ENCODE measurements at places on chromosomes 5 and 9.

DNA sequence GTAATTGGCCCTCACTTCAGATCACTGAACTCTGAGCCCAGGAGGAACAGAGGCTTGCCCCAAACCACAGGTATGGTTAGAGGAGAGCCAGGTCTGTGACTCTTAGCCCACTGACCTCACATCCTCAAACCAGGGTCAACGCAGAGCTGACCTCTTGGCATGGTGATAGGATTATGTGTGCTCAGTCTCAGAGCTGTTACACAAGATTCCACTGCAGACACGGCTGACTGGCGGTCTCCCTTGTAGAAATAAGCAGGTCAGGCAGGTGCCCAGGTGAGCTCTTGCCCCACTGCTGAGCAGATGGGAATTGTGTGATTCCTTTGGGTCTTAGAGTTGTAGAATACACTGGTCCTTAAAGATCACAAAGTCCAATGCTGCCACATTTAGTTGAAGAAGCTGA is 66.0 kb upstream of the PITX1 start:
- no peak for DNase-seq

- peak; percentile 96 for DNase-seq
Observed at GRCh38 chr9:137411645-137412380, 11.1 kb downstream of the EXD3 start.

- no peak for DNase-seq
Observed at GRCh38 chr9:68941780-68942459, 72.0 kb downstream of the PRKACG start.

GRCh38 chr5:108898707-108899106 is 151.0 kb downstream of the FER start:
- peak; percentile 8 for DNase-seq

- DNase-seq: no peak
Observed at GRCh38 chr5:157286761-157287211, 20.9 kb downstream of the CYFIP2 start.

GRCh38 chr9:121797081-121797480 is 145.6 kb downstream of the DAB2IP start:
- no peak for DNase-seq

GRCh38 chr9:107894572-107895261 is 405.1 kb upstream of the KLF4 start:
- peak; percentile 90 for DNase-seq

DNA sequence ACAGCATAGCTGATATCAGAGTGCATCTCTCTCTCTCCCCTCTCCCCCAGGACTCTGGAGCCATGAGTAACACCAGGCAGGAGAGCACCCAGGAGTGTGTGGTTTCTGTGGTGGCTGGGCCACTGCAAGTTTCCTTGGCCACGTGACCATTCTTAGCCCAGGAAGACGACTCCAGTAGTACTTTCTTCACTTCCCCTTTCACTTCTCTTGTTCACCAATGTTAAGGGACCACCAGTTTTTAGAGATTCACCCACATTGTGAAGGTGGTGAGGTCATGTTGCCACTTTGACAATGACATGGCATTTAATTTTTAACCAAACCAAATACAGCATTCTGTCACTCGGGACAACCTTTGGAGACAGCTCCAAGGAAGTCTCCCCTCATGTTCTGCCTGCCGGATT is 17.9 kb upstream of the DAPK1 start:
- peak; percentile 8 for DNase-seq

DNA sequence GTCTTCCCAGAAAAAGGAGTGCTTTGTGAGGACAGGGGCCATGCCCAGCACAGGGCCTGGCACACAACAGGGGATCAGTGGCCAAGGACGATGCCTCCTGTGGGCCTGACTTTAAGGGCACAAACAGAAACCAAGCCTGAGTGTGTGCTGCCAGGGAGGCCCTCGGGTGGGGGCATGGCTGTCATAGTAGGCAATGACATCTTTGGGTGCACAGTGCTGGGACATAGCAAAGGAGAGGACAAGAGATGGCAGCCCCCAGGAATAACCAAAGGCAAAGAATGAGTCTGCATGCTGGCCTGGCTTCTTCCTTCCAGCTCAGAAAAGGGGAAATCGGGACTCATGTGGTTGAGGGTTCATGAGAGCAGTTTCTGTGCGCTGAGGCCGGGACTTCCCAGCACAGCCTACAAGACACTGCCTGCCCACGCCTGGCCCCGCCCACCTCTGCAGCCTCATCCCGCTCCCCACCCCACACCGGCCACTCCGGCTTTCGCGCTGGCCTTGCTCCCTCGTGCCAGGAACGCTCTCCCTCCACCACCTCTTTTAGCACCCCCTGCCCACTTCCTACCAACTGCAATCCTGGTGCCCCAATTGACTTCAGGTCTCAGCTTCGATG is 13.8 kb upstream of the LHX2 start:
- DNase-seq: peak; percentile 13

GRCh38 chr5:73938938-73939320 is 312.9 kb downstream of the ARHGEF28 start:
- DNase-seq: no peak

- DNase-seq: no peak
Observed at GRCh38 chr9:129321286-129322021, 143.4 kb upstream of the IER5L start.

DNA sequence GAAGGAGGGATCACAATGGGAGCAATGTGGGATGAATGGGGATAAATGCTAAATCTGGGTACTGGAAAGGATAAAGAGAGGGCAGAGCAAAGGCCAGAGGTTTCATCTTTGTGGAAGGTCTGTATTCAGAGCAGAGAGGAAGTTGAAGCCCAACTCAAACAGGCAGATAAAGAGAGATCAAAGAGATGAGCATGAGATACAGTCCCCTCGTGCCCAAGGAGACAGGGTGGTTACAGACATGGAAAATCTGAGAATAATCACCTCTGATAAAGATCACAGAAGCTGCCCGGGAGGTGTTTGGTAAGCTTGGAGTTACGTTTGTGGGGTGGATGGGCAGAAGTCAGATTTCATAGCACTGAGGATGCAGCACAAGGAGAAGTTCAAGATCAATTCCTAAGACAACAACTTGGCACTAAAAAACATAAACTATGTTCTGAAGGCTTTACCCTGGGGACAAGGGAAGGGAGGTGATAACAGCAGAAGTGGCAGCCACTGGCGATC is 459 bp upstream of the ERAP2 start:
- DNase-seq: no peak

GRCh38 chr9:106478727-106479126 is 384.2 kb upstream of the ZNF462 start:
- DNase-seq: no peak

GRCh38 chr5:67187006-67187715 is 9.4 kb downstream of the CD180 start:
- DNase-seq: no peak

DNA sequence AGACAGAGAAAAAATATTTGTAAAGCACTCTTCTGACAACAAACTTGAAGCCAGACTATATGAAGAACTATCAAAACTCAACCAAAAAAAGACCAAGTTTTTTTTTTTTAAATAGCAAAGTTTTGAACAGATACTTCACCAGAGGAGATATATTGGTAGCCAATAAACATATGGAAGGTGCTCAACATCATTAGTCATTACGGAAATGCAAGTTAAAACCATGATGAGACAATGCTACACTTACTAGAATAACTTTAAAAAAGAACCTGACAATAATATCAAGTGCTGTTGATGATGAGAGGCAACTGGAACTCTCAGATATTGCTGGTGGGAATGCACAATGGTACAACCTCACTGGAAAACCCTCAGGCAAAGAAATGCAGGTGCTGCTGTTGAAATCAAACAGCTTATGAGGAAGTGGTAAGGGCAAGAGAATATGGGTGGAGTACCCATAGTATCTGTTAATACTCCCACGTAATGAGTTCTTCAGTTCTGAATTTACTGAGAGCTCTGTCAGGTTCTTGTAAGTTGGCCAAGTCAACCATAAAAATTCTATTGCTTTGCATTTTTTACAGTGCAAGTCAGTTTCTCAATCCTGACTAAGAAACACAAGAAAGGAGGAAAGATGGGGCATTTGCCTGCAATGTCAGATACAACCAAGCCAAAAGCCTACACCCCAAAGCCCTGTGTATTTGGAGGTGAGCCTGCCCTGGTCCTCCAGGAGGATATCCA is 87.3 kb upstream of the GNAQ start:
- DNase-seq: peak; percentile 60

DNA sequence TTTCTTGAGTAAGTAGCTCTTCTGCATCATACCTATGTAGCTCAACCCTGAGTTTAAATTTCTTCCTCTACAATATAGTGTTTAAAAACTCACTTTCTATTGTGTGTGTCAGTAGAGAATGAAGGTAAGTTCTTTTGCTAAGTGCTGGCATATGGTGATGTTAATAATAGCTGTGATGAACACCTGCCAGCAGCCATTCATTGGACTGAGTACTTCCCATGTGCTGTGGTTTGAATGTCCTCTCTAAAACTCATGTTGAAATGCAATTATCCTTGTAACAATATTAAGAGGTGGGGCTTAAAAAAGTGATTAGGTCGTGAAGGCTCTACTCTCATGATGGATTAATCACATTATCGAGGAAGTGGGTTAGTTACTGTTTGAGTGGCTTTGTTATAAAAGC is 645.2 kb upstream of the RGMB start:
- no peak for DNase-seq

GRCh38 chr9:113659039-113659438 is 195.5 kb downstream of the RGS3 start:
- DNase-seq: no peak

- no peak for DNase-seq
Observed at GRCh38 chr9:93600504-93600903, 24.1 kb downstream of the PHF2 start.

GRCh38 chr5:178533136-178533535 is 57.1 kb downstream of the COL23A1 start:
- DNase-seq: no peak

DNA sequence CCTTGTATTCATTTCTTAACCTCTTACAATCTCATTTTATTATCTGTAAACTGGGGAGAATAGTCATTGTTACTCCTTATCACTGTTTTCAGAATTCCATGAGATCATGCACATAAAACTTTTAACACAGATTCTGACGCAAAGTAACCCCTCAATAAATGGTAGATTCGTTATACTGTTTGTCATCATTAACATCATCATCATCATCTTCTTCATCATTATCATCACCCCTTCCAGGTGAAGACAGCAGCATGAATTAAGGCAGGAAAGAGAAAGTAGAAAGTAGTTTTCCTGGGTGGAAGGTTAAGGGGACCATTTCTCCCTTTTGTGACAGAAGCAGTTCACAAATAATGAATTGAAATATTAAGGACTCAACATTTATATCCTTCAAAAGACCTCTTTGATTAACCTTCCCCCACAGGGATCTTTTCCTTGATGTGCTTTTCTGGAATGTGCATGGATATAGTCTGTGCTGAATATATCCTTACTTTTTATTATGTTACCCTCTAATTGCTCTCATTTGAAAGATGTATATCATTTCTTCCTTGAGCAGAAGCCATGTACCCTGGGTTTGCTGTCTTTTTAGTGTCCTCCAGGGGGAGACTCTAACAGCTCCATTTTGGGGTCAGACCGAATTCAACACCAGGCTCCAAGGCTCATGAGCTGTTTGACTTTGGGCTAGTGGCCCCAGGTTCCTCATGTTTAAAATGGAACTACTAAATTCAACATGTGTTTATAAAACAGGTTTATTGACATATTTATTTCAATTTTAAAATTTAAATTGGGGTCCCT is 1029.9 kb upstream of the WWC1 start:
- DNase-seq: peak; percentile 9

DNA sequence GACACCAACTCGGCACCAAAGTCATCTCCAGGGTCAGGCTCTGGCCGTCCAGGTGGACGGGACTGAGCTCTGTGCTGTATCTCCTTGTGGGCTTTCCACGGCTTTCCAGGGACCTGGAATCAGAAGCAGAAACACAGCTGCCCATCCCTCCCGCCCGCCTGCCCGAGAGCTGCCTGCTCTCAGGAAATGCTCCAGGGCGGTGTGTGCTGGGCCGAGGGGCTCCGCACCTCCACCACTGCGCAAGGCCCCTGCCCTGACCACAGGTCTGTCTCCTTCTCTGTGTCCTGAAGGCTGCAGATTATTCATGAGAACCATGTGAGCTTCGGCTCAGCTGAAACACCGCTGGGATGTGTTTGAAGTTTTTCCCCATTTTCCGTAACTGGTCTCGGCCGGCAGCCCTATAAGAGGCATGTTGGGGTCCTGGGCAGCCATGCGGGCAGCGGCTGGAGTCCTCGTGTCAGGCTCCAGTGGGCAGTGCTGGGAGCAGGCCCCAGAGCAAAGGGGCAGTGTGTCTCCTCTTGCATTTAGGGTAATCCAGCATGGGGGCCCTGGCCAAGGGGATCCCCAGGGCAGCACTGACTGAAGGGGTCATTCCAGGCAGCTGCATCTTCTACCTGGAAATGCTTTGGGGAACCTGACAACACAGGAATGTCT is 22.8 kb downstream of the NKD2 start:
- DNase-seq: no peak

DNA sequence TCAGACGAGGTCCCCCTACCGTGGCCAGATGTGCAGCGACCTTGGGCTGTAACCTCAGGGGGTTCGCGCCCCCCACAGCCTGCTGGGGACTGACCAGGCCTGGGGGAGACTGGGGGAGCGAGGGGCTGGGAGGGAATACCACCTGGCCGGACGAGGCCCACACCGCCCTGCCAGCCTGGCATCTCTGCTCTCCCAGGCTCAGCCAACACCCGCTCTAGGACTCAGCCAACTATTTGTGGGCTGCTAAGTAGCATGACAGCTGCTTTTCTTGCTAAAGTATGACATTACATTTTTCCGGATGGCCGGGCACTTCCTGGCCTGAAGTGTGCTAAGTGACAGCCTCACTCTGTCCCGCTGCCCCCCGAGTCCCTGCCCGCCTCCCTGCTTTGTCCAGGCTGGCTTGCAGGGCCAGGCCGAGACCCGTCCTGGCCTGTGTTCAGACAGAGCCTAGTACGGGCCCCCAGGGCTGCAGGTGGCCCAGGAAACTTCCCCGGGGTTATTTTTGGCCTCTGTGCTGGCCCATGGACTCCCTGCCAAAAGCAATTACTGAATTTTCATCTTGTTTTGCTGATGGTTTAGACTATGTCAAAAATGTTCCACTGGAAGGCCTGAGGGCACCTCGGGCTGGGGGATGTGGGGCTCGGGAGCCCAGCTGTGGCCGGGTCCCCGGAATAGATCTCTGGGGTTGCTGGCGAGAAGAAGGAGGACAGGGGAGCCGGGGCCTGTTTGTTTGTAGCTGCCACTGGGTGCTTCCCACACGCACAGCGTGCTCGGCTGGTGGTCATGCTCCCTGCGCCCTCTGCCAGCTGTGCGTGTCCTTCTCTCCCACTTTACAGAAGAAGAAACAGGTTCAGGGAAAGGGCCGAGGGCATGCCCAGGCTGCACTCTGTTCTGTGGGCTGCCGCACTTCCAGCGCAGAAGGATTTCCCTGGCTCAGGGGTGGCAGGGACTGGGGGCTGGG is 13.4 kb upstream of the SLC2A6 start:
- no peak for DNase-seq

- peak; percentile 77 for DNase-seq
Observed at GRCh38 chr9:91374939-91375338, 13.2 kb upstream of the AUH start.

- no peak for DNase-seq
Observed at GRCh38 chr9:36192196-36192595, 1.5 kb downstream of the CLTA start.

- peak; percentile 61 for DNase-seq
Observed at GRCh38 chr9:4530375-4530774, 40.1 kb downstream of the SLC1A1 start.

- DNase-seq: no peak
Observed at GRCh38 chr9:36031774-36032555, 4.7 kb upstream of the RECK start.

All from fibroblast of pulmonary artery (primary cell).